ENCODE measurements at places on chromosomes 3 and 15.
A peak's percentile ranks its signal among the peaks of the same experiment; 100 is the strongest.

DNA sequence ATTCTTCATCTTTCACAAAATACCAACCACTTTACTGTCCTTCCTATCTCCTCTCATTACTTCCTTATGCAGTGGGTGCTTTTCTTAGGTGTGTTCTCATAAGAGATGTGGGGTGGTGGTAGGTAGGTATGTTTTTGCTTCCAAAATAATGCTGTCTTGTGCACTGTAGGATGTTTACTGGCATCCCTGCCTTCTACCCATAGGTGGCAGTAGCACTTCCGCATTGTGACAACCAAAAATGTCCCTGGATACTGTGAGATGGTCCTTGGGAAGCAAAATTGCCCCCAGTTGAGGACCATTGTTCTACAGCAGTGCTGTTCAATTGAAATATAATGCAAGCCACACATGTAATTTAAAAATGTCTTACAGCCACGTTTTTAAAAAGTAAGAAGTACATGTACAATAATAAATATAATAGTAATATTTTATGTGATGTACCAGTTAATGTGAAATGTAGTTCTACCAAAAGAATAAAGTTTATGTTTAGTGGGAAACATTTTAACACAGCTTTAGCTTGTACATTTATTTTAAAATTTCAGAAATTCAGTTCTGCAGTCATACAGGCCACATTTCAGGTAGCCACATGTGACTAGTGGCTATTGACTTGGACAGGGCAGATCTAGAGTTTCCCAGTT is 75.2 kb downstream of the NEO1 start:
- peak; percentile 9 for DNase-seq

GRCh38 chr15:88664151-88664778 is 25.4 kb downstream of the ISG20 start:
- DNase-seq: no peak

DNA sequence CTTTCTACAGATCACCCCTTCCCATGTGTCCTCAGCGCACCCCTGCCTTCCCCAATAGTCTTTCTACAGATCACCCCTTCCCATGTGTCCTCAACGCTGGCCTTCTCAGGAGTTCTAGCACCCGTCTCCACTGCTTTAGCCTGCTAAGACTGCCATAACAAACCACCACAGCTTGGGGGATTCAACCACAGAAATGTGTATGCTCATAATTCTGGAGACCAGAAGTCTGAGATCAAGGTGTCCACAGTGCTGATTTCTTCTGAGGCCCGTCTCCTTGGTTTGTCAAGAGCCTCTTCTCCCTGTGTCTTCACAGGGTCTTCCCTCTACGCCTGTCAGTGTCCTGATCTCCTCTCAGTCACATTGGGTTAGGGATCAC is 68.1 kb upstream of the CGNL1 start:
- no peak for DNase-seq

DNA sequence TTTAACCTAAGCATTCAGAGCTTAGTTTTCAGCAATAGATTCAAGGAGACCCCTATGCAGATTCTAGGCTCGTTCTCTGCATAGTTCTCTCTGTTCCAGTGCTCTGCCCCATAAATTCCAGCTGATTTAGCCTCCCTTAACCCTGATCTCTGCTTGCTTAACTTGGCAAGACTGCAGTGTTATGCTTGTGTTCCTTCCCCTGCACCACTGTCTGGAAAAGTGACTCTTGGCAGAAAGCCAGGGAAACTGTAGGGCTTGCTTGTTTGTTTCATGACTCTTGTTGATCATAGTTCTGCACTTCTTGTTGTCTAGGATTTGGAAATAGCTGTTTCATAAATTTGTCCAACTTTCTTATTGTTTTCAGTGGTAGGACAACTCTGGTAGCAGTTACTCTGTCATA is 40.1 kb downstream of the ANAPC13 start:
- DNase-seq: no peak

- no peak for DNase-seq
These were observed 69.9 kb upstream of the NDUFB4 start for GRCh38 chr3:120526011-120526870.

- DNase-seq: no peak
These were observed 14.5 kb downstream of the GOLIM4 start for GRCh38 chr3:168081171-168081771.

DNA sequence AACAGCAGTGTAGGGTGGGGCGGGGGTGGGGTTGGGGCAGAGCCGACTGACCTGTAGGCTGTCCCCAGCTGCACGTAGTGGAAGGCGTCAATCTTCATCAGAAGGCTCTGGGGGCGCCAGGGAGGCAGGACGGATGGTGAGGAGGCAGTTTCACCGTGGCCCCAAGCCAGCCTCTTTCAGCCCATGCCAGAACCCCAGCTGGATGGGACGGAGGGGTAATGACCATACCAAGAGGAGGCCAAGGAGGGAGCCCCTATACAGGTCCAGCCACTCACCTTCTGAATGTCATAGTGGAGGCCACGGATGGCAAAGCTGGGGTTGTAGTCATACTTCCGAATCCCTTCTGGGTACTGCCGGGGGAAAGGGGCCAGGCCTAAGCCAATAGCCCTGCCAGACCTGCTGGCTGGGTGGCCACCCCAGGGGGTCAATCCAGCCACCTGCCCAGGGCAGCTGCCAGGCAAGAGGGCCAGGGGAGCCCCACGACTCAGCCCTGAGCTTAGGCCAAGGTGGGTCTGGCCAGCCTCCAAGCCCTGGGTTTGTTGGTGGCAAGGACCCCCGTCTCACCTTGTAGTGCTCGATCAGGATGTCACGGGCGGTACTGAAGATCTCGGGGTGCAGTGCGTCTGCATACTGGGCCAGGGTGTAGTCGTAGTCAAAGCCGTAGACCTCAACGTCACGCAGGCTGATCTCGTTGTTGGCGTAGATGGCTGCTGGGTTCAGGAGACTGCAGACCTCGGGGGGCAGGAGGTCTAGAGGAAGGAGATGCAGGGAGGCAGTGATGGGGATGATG is 4.9 kb downstream of the NT5DC2 start:
- DNase-seq: no peak

DNA sequence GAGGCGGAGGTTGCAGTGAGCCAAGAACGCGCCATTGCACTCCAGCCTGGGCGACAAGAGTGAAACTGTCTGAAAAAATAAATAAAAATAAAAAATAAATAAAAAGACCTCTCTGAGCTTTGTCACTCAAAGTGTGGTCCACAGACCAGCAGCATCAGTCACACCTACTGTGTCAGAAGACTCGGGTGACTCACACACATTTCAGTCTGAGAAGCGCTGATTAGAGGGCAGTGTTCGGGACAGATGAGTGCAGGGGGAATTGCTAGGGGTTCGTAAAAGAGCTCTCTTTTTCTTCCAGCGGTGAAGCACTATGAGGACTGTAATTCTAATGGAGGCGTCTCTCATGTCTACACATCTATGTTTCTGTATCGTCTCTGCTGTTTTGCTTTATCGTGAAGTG is 5.7 kb downstream of the PODXL2 start:
- DNase-seq: no peak

GRCh38 chr15:100901296-100901695 is 17.9 kb upstream of the LRRK1 start:
- no peak for DNase-seq

GRCh38 chr15:25060472-25060803 is 105.7 kb downstream of the SNRPN start:
- no peak for DNase-seq

Measured in activated T-helper 9 cell treated with anti-CD3 and anti-CD28 coated beads, Interleukin-2, amount 50 U/mL, for 16 hours (primary cell).